Psoas muscle (tissue), 8 donors: ENCODE measurements at places on chromosomes 11 and 22. TPM values are rescaled to one million over a fixed set of nuclear protein-coding genes. Genes with fewer than 3 reads are reported as not detected.
A peak's percentile ranks its signal among the peaks of the same experiment; 100 is the strongest.

- H3K4me1 ChIP-seq: peaks cover 13% of the 10 kb centered on the region
- no peak overlapping the region for H3K4me3 ChIP-seq
- H3K36me3 ChIP-seq: no peaks in the 10 kb centered on the region
- H3K27ac ChIP-seq: peak overlapping the region; percentile 1
- DNase-seq: no peak
- H3K27me3 ChIP-seq: no peaks in the 10 kb centered on the region
Observed at GRCh38 chr11:18492888-18493287, 33.9 kb downstream of the TSG101 start.

CADM1 gene
- 9.5 TPM for total RNA-seq

DNA sequence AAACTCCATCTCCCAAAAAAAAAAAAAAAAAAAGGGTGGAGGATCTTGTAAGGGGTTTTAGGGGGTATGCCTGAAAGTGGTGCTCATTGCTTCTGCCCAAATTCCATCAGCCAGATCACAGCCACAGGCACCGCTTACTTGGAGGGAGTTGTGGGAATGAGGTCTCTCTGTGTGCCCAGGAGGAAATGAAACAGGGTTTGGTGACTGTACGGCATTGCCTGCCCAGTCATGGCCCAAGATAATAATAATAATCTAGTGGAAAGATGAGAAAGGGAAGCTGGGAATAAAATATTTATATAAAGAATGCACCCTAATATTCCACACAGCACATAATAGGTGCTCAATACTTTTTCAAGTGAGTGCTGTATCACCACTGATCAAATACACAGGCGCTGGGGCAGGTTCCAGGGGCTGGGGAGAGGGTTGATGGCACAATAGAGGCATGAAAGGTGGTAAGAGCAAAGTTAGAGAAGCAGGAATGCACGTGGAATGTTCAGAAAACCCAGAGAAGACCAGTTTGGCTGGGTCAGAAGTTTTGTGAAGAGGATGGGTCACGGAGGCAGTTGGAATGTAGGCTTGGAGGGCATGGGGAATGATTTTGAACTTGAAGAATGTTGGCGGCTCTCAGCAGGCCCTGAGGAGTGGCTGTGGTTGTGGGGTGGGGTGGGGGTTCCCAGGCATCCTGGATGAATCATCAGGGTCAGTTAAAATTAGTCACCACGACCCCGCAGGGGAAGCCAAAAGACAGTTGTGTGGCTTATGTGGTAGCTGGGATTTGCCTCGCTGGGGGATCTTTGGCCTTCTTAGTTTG lies 12.5 kb upstream of the MB start:
- no peaks in the 10 kb centered on the region for H3K27me3 ChIP-seq
- H3K4me3 ChIP-seq: no peak overlapping the region
- H3K4me1 ChIP-seq: peaks cover 5% of the 10 kb centered on the region
- H3K36me3 ChIP-seq: no peaks in the 10 kb centered on the region
- peak; percentile 78 for DNase-seq

DNA sequence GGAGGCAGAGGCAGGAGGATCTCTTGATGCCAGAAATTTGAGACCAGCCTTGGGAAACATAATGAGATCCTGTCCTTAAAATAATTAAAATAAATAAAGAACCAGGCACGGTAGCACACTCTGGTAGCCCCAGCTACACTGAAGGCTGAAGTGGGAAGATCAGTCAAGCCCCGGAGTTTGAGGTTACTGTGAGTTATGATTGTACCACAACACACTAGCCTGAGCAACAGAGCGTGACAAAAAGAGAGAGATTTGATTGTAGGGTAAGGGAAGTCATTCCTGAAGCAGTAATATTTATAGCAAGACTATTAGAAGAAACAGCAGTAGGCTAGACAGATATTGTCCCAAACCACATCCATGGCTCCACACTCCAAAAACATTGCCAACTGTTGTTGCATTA lies 1408.4 kb upstream of the TENM4 start:
- no peak for DNase-seq
- H3K27me3 ChIP-seq: no peaks in the 10 kb centered on the region
- H3K27ac ChIP-seq: no peak overlapping the region
- H3K4me1 ChIP-seq: no peaks in the 10 kb centered on the region
- no peak overlapping the region for H3K4me3 ChIP-seq

SEC14L6 gene
- not detected for total RNA-seq

DNA sequence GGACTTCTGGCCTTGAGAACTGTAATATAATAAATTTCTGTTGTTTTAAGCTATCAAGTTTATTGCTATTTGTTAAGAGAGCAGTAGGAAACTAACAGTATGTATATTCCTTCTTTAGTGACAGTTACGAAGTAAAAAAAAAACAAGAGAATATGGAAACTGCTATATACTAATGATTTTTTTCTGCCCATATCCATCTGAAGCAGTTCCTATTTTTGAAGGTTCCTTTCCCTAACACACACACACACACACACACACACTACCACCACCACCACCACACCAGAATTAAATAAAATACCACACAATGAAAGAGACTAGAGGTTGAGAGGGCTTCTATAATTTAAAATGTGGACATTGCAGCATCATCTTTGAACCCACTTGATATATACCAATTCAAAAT lies 44.4 kb upstream of the CARD18 start:
- H3K36me3 ChIP-seq: no peaks in the 10 kb centered on the region
- DNase-seq: no peak
- no peak overlapping the region for H3K27ac ChIP-seq
- no peak overlapping the region for H3K4me3 ChIP-seq

- no peaks in the 10 kb centered on the region for H3K27me3 ChIP-seq
- peaks cover 53% of the 10 kb centered on the region for H3K4me1 ChIP-seq
- H3K27ac ChIP-seq: peak overlapping the region; percentile 27
- DNase-seq: no peak
- no peaks in the 10 kb centered on the region for H3K36me3 ChIP-seq
- no peak overlapping the region for H3K4me3 ChIP-seq
Observed at GRCh38 chr22:20545681-20546521, 38.5 kb downstream of the MED15 start.

HORMAD2 gene
- total RNA-seq: not detected

GRCh38 chr11:70108250-70108649 lies 30.1 kb downstream of the ANO1 start:
- H3K36me3 ChIP-seq: no peaks in the 10 kb centered on the region
- H3K27ac ChIP-seq: peak overlapping the region; percentile 63
- no peak for DNase-seq
- H3K27me3 ChIP-seq: no peaks in the 10 kb centered on the region

SLC15A3 gene
- 9.6 TPM for total RNA-seq

CLMP gene
- total RNA-seq: 2.9 TPM

DDIAS gene
- total RNA-seq: 2.1 TPM

GRCh38 chr11:3133261-3134217 lies 31.6 kb downstream of the OSBPL5 start:
- no peaks in the 10 kb centered on the region for H3K4me1 ChIP-seq
- DNase-seq: peak; percentile 40
- H3K4me3 ChIP-seq: no peak overlapping the region
- H3K27me3 ChIP-seq: no peaks in the 10 kb centered on the region
- H3K36me3 ChIP-seq: no peaks in the 10 kb centered on the region

SEPTIN3 gene
- total RNA-seq: not detected

- no peaks in the 10 kb centered on the region for H3K27me3 ChIP-seq
- no peak for DNase-seq
- H3K4me1 ChIP-seq: peaks cover 12% of the 10 kb centered on the region
- H3K36me3 ChIP-seq: no peaks in the 10 kb centered on the region
- peak overlapping the region; percentile 56 for H3K27ac ChIP-seq
- H3K4me3 ChIP-seq: no peak overlapping the region
Observed at GRCh38 chr11:87300640-87301380, 263.1 kb downstream of the TMEM135 start.

OR9Q1 gene
- total RNA-seq: not detected

DNA sequence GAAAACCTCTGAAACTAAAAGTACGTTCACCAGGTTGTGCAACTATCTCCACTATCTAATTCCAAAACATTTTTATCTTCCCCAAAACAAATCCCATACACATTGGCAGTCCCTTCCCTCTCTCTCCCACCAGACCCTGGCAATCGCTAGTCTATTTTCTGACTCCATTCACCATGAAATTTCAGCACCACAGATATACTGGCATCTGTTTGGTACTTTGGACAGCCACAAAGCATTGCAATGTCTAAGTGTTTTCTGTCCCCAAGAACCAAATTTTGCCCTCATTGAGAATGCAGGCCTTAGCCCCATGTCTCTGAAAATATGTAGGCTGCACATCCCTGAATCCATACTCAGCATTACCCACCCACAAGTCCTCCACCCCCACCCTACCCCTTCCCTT lies 28.0 kb upstream of the KCNJ11 start:
- DNase-seq: no peak
- no peaks in the 10 kb centered on the region for H3K36me3 ChIP-seq
- no peak overlapping the region for H3K4me3 ChIP-seq
- no peaks in the 10 kb centered on the region for H3K27me3 ChIP-seq
- H3K27ac ChIP-seq: peak overlapping the region; percentile 89

DNA sequence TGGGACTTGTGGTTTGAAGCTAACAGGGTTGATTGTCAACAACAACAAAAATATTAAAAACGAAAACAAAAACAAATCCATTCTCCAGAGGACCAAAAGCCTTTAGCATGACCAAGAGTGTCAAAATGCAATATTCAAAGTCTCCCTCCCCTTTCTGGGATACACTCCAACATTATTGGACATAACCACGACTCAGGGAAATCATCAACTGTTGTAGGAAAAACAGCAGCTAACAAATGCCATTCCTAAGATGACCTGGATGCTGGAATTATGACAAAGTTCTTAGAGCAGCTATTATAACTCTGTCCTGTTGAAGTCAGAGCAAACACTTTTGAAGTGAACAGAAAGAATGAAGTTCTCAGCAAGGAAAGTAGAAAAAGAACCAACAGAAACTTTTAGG lies 143.0 kb downstream of the TMEM135 start:
- DNase-seq: no peak
- no peaks in the 10 kb centered on the region for H3K36me3 ChIP-seq
- no peak overlapping the region for H3K4me3 ChIP-seq
- no peaks in the 10 kb centered on the region for H3K27me3 ChIP-seq
- no peaks in the 10 kb centered on the region for H3K4me1 ChIP-seq
- H3K27ac ChIP-seq: no peak overlapping the region

CALCB gene
- 1.4 TPM for total RNA-seq

- no peak overlapping the region for H3K27ac ChIP-seq
- no peaks in the 10 kb centered on the region for H3K36me3 ChIP-seq
- DNase-seq: no peak
- no peaks in the 10 kb centered on the region for H3K4me1 ChIP-seq
- H3K4me3 ChIP-seq: no peak overlapping the region
Observed at GRCh38 chr22:47357493-47357892, 595.0 kb downstream of the TBC1D22A start.

DNA sequence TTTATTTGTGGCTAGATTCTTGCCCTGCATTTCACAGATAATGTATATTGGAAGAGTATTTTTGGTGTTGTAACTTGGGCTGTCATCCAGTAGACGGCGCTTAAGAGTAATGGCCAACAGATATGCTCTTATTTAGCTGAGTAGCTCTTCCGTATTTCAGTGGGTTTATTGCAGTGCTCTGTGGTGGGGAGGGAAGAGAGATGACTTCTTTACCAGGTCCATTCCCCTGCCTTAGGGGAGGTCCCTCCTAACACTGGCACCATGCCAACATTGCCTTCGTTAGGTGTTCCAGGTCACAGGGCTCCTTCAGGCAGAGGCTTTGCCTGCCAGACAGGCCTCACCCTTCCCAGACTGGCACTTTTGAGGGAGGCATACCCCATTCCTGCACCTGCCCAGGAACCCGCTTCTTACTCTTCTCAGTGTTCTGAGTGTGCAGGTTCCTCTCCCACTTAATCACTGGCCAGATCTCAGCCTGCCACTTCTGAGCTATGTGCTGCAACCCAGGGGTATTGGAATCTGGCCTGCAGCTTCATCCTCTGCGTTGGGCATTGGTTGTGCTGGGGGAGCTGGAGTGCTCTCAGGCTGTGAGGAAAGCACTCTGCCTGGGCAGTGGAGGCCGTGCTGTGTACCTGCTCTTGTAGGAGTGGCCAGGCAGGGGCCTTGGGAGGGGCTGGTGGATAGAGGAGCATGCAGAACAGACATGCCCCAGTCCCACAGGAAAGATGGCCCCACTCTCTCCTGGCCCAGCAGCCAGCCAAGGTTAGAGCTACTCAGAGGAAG lies 29.4 kb upstream of the SLN start:
- no peaks in the 10 kb centered on the region for H3K36me3 ChIP-seq
- DNase-seq: no peak
- peaks cover 11% of the 10 kb centered on the region for H3K4me1 ChIP-seq
- no peak overlapping the region for H3K4me3 ChIP-seq
- H3K27ac ChIP-seq: peak overlapping the region; percentile 87

GRCh38 chr11:124602193-124602592 lies 9.0 kb upstream of the PANX3 start:
- no peak for DNase-seq
- H3K4me1 ChIP-seq: no peaks in the 10 kb centered on the region
- no peak overlapping the region for H3K27ac ChIP-seq
- no peaks in the 10 kb centered on the region for H3K36me3 ChIP-seq
- no peaks in the 10 kb centered on the region for H3K27me3 ChIP-seq
- no peak overlapping the region for H3K4me3 ChIP-seq
